Ovary (tissue), 10 donors: ENCODE measurements at places on chromosomes 2 and 18. TPM values are rescaled to one million over a fixed set of nuclear protein-coding genes. Genes with fewer than 3 reads are reported as not detected.

DNA sequence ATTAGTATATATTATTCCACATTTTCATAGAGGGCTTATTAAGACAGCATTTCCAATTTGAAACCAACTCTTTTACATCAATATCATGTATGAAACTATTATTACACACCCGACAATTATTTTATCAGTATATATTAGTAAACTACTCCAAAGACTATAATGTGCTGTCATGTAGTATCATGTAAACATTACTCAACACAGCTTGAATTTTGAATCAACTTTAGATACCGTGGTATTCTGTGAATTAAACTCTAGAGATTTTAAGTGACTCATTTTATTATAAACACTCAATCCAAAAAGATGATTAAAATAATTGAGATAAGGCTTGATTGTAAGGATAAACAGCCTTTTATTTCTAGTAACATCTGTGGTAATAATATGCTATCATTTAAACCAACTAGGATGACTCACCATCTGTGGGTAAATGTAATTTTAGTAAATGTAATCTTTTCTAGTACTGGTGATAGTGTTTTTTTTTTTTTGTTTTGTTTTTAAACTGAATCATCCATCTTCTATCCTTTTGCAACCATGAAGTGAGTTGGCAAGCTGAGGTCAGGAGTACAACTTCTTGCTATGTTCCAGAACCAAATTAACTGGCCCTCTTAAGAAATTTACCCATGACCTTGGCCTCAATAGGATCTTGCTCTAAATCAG is 144.3 kb upstream of the SMAD7 start:
- no peak for DNase-seq

DNA sequence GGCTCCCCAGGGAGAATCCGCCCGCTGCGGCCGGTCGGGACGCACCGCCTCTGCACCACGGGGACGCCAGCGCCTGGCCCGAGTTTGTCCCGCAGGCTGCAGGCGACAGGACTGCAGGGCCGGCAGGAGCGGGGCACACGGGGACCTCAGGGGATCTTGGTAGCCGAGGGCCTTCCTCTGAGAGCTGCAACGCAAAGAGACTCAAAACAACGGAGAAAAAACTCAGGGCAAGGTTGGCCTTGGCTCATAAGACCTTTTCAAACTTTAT is 79.7 kb downstream of the ARHGEF4 start:
- no peak for DNase-seq

DNA sequence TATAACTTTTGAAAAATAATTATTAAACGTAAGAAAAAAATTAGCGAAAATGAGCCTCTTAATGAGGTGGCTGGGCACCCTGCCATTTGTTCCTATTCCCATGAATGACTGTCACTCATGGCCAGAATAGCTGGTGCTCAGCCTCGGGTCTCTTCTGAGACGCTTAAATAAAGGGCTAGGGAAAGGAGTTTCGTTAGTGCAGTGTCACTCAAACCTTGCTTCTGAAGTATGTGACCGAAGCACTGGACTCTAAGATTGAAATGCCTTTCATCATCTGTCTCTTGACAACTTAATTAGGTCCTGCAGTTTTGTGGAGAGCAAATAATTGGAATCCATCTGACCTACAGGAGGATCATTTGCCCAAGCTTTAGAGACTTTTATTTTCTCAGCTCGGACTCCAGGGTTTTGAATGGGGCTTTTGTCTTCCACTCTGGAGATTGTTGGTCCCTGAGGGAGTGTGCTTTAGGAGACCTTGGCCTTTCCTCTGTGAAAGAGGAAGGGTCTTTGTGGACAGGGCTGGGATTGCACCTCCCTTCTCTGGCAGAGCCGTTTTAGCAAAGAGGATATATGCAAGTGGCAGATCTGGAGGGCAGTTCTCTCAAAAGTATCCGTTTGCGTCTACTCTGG is 42.3 kb upstream of the FHOD3 start:
- no peak for DNase-seq

EVX2 gene
- polyA plus RNA-seq = not detected

DNA sequence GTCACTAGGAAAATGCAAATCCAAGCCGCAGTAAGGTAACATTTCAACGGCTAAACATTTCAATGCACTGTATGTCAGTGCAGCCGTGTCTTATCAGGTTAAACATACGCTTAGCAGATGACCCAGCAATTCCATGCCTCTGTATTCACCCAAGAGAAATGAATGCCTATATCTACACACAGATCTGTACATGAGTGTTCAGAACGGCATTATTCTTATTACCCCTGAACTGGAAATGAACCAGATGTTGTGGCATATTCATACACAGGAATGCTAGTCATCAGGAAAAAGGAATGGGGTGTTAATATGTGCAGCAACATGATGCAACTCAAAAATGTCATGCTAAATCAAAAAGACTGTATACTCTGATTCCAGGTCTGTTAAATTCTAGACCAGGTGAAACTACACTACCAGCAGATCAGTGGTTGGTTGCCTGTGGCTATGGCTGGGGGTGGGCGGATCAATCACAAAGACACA is 80.4 kb upstream of the RPL31 start:
- no peak for DNase-seq

HOXD8 gene
- polyA plus RNA-seq = 36.9 TPM

GRCh38 chr2:182897137-182897536 is 30.7 kb upstream of the FRZB start:
- no peak for DNase-seq

DNA sequence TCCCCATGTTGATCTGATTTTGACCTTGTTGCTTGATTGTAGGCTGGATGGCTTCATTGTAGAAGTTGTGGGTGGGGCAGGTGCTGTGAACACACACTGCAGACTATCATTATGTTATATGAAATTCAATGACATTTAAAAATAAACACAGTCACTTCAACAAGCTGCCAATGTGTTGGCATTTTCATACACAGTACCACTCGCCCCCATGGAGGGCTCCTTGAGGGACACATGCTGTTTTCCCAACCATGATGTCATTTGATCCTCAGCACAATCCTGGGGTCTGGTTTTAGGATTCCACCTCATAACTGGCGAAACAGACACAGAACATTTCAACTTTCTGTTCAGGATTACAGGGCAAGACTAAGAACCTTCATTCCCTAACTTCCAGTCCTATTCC is 86.9 kb downstream of the ZCCHC2 start:
- no peak for DNase-seq

- DNase-seq = no peak
Measured at GRCh38 chr2:7071916-7072556, 154.8 kb downstream of the RNF144A start.

- no peak for DNase-seq
Measured at GRCh38 chr18:22544626-22545025, 126.9 kb upstream of the CTAGE1 start.

GRCh38 chr2:138084206-138084605 is 119.9 kb downstream of the HNMT start:
- no peak for DNase-seq

GRCh38 chr18:77478646-77479442 is 229.2 kb downstream of the GALR1 start:
- no peak for DNase-seq

NGEF gene
- 0.62 TPM for polyA plus RNA-seq

LYPD1 gene
- polyA plus RNA-seq = 0.83 TPM

- DNase-seq = no peak
Measured at GRCh38 chr2:119659601-119660342, 19.2 kb upstream of the TMEM177 start.

BBS5 gene
- 8.8 TPM for polyA plus RNA-seq

DNA sequence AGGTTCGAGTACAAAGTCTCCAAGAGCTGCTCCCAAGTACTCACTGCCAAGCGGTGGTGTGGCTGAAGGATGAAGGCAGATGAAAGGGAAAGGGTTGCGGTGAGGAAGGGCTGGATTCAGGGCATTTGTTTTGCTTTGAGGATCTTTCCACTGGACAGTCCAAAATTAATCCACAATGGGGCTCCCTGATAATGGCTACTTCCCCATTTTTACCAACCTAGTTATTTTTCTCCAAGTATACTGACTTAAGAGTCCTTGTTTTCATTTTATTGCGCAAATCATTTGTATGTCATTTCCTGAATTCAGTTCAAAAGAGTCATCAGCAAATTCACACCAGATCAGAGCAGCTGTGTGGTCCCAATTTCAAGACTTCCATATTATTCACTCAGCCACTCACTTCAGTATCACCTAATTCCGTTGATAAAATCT is 464 bp upstream of the SESTD1 start:
- no peak for DNase-seq

KCNJ13 gene
- not detected for polyA plus RNA-seq

GRCh38 chr2:220315098-220315823 is 687.8 kb downstream of the SLC4A3 start:
- DNase-seq = peak; percentile 36

ZNF521 gene
- 26.1 TPM for polyA plus RNA-seq

DNA sequence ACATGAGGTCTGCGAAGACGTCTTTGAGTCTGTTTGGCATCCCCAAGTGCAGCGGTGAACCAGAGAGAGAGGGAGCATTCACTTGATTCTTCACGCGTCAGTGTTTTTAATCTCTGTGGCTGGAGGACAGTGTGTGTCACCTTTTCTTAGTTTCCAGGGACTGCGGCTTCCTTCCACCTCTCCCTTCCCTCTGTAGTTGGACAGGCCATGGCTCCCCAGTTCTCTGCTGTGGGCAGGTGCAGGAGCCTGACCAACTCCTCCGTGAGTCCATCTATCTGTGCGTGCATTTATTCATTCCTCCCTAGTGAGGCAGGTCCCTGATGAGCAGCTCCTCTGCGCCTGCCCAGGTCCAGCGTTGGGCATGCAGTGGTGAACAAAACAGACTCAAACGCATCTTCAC is 42.9 kb downstream of the AGAP1 start:
- no peak for DNase-seq

DNA sequence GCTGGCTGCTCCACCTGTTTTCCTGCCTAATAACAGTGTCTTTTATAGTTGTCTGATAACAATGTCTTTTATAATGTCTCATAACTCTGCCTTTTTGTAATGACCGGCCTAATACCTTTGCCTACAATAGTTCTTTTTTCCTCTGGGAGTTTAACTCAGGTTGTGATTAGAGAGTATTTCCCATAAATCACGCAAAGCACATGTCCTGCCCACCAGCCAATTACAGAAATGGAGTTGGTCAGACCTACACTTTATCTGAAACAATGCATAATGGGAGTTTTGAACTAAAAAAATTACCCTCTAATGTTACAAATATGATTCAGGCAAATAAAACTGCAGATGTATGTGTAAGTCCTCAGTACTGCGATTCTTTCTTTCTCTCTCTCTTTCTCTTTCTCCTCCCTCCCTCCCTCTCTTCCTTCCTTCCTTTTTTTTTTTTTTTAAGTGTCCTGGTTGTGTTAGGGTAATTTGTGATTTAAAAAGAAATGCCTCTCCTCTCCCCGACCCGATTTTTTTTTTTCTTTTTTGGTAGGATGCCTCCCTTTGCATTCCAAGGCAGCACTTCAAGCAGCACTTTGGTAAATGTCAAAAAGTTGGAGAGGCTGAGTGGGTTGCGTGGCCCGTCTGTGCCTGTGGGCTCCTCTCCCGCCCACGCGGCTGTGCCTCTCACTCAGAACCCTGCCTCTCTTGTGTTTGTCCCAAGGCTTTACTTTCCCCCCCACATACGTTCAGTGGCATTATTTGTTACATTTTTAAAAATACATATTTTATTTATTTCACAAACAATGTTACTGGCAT is 147.3 kb downstream of the AGAP1 start:
- DNase-seq = no peak

DNA sequence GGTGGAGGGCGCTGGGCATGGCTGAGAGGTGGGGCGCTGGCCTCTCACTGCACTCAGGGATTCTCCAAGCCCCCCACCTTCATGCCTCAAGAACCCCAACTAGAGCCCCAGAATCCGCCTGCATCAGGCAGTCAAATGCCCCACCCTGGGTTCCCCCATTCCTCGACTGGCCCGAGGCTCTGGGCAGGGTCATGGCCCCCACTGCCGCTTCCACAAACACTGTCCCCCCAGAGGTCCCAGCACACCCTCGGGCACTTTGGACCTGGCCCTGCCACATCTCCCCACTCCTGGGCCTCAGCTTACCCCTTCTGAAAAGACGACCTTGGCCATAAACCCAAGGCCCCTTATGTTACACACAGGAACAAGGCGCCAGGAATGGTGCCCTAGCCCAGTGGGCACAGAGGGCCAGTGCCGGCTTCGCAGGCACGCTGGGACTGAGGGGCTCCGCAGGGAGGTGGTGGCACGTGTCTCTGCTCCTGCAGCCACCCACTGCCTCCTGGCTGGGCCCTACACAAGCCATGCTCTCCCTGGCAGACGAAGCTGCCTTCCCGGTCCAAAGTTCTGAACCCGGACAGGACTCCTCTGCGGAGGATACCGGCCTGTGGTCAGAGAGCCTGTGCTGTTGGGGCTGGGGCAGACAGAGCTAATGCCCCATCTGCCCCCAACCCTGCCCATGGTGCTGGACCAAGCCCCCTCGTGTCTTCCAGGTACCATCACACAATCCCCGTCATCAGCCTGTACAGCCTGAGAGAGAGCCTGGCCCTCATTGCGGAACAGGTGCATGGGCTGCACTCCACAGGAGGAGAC is 6.8 kb downstream of the AGXT start:
- no peak for DNase-seq

DNA sequence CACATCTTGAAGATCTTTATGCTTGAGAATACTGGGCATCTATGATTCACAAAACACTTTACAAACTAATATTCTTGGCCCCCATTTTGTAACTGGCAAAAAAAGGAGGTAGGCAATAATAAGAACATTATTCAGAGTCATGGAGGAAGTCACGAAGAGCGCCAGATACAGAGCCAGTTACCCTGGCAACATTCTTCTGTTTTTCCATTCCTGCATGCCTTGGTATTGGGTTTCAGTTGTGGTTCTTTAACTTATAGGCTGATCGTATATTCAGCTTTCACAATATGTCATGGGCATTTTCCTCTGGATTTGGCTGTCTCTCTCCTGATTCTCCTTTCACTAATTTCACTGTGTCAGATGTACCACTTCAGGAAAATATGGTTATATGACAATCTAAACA is 234.7 kb downstream of the HRH4 start:
- no peak for DNase-seq

DNA sequence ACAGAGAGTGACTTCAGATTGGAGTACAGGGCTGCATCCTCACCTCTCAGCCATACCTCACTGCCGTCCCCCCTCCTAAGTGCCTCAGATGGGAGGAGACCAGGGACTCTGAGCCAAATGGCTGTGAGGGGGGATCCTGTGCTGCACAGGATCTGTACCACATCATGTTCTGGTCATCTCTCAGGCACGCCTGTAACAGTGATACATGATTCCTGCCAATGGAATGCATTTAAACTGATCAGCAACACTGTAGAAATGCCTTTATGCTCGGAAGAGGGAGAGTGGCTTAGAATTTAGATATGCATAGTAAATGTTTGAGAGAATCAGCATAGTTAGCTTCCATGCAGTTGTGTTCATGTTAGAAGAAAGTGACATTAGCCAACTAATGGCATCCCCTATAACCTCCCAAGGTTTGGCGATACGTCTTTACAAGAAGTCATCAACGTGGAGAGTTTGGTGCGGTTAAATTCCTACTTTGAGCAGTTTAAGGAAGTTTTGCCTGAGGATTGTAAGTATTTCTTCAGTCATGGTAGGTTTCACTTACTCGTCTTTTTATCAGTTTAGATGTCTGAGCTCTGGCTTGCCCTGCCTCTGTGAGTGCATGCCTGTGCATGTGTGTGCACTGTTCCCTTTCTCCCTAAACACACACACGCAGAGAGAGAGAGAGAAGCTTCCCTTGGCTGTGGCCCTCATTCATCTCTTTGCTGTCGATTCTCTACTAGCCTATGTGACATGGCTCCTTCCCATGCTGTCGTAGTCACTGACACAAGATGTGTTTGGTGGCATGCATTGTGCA is 40.0 kb downstream of the COA5 start:
- no peak for DNase-seq

GRCh38 chr18:3286159-3286558 is 24.2 kb downstream of the MYL12B start:
- no peak for DNase-seq

- DNase-seq = no peak
Measured at GRCh38 chr2:200119236-200119635, 163.9 kb downstream of the MAIP1 start.
